ENCODE measurements at places on chromosomes 2 and 18.

- DNase-seq, result no peak
These were observed 170.9 kb upstream of the SESTD1 start for GRCh38 chr2:179435566-179435965.

- DNase-seq, result no peak
These were observed 389.9 kb downstream of the SOX11 start for GRCh38 chr2:6081955-6082624.

- no peak for DNase-seq
These were observed 5.4 kb upstream of the KCNG2 start for GRCh38 chr18:79792096-79792987.

DNA sequence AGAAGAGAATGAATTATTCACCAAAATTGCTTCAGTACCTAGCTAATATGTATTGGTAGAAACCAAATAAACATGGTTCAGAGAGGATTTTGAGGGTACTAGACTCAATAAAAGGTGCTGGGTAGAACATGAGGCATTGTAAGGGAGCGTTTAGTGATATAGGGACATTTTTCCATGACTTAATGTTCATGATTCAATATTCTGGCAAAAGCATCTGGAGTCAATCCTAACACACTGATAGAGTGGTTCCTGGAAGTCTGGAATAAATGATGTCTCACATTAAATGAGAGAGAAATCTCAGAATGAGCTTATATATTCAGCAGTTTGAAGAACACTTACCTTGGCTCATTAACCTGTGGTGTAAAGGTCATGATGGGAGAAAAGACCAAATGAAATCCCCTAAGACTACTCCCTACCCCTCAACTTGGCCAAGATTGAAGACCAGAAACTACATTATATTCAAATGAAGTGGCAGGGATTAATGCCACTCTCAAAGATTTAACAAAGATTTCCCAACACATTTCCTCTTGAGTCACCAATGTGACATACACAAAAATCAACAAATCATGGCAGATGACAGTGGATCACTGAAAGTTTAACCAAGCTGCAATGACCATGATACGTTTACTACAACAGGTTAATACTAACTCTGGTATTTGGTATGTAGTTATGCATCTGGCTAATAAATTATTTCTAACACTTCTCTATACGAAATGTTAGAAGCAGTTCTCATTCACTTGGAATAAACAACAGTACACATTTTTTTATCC lies 309.5 kb downstream of the SATB2 start:
- no peak for DNase-seq

DNA sequence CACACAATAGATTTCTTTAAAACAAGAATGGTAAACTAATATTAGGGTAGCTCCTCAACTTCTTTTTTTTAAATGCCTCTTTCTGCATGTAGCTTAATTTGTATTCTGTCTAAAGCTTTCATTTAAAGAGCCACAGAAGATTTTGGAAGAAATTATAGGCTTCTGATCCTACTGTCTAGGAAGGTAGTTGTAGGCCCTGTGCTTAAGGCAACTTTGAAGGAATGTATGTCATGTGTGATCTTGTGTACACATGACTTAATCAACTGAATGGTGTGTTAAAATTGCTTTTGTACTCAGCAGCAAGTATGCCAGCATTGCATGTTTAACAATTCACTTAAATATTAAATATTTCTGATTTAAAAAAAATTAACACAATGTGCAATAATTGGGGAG lies 51.5 kb upstream of the LYPD6 start:
- no peak for DNase-seq

DNA sequence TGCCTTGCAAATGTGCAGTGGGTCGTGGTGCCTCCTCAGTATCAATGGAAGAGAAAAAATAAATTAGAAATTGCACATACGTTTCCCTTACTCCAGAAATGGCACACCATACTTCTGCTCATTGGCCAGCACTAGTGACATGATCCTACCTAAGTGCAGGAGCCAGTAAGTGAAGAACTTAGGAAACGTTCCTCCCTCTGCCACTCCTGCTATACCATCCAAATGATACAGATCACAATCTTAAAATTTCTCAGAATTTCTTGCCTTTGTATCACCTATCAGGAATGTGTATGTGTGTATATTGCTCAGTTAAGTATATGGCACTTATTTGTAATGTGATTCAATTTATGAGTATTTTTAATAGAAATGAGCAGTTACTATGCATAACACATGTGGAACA lies 237.0 kb upstream of the UBE2E3 start:
- no peak for DNase-seq

- DNase-seq, result no peak
These were observed 41.3 kb downstream of the BCL2L11 start for GRCh38 chr2:111161971-111162370.

DNA sequence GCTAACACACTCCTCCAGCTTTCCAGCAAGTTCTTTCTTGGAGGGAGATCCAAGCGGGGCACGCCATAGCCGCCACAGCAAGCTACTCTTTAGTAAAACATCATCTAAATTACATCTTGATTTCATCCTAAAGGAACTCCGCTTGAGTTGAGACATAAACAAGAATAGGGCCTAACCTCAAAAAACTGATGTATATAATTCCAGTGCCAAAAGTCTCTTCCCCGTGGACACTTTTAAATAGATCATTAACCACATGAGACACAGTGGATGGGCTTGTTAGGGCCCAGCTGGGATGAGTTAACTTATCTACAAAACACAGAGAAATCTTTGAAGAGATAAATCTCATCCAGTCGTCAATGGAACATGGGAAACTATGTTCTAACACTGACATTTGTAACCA lies 20.8 kb upstream of the MLPH start:
- no peak for DNase-seq

DNA sequence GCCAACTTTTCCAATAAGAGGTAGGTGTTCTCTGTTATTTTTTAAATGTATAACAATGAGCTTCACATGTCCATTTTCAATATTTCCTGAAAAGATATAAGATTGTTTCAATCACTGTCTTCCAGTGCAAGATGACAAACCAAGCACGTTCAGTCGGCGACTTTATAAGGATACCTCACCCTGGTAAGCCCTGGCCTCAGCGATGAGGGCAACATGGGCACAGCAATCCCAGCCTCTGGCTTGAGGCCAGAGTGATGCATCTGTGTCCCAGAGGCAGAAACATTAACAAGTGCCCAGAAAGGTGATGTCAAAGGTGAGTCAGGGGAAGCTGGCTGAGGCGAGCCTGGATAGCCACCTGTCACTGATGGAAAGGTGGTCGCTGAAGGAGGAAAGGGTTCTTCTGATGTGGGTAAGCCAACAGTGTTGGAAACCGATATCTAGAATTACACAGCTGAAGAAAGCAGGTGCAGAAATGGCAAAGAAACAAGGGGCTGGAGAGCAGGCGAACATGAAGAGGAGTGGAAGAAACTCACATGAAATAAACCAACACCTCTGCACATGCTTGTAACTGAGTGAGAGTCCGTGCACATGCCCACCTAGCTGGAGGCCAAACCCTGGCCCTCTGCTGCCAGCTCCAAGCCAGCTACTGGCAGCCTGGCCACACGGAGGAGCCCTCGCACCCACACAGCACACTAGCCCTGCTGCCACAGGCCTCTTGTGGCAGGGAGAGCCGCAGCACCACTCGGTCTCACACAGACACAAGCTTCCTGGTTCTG lies 65.5 kb downstream of the FBXO15 start:
- DNase-seq, result peak; percentile 74

GRCh38 chr2:218046238-218046637 lies 22.8 kb upstream of the RUFY4 start:
- DNase-seq, result no peak

- peak; percentile 78 for DNase-seq
These were observed 331.6 kb downstream of the DYSF start for GRCh38 chr2:71784734-71785511.

GRCh38 chr2:237282568-237283128 lies 131.3 kb downstream of the COL6A3 start:
- DNase-seq, result no peak

- DNase-seq, result peak; percentile 74
These were observed 35.1 kb upstream of the ROCK2 start for GRCh38 chr2:11379558-11379957.

GRCh38 chr18:27838225-27838624 lies 338.7 kb downstream of the CDH2 start:
- no peak for DNase-seq

GRCh38 chr2:83817511-83817910 lies 641.6 kb downstream of the SUCLG1 start:
- no peak for DNase-seq

DNA sequence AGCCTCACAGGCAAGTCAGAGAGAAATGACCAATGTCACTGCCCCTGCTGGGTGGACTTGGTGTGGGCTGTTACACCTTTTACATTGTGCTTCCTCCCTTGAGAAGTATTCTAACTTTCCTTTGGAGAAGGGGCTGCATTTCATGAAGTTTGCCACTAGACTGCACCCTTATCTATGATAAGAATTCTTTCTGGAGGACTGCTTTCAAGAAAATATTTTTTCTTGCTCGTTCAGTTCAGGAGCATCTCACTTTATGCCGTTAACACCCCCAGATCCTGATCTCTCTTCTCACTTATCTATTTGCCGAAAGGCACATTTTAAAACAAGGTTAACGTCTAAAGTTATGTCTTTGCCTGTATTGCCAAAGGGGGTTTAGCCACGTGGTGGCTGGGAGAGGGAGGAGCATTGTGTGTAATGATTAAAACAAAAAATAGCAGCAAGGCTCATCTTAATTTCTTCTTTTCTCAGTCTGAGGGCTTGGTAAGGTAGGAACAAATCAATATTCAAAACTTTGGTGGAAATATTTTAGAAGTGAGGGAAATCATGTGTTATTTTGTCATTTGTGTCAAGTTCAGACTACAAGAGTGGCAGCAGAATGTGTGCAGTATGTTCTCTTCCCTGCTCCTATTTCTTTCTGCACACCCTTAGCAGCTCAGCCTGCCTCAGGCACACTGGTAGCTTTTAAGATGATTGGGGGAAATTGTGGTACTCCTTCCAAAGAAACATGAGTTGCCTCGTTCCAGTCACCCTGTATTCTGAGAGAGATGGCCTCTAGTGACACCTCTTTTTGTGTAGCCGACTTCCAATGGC lies 1.6 kb upstream of the IGFBP5 start:
- peak; percentile 36 for DNase-seq

- peak; percentile 41 for DNase-seq
These were observed 13.0 kb downstream of the SIGLEC15 start for GRCh38 chr18:45838302-45839070.

DNA sequence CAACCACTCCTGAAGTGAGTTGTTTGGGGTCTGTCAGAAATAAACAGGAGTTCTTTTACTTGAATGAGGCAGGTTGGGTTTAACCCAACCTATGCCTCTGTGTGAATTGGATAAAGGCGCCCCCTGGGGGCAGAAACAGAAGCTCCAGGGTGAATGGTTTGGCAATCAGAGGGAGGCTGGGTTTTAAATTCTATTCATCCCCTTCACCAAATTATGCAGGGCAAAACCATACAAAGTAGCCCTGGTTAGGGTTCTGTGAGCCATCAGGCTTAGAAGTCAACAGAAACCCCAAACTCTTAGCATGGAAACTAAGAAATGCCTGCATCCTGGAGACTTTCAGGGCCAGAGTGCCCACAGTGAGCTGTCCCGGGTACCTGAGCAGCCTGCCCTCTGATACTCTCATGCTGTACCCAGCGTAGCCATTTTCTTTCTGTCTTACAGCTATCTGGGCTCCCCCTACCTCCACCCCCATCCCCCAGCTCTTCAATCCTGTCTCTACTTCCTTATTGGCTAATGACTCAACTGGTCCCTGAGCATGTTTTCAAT lies 241.5 kb downstream of the ICOS start:
- DNase-seq, result peak; percentile 32

GRCh38 chr2:3198119-3198518 lies 179.5 kb downstream of the EIPR1 start:
- no peak for DNase-seq

GRCh38 chr2:38091760-38092159 lies 15.8 kb upstream of the CYP1B1 start:
- no peak for DNase-seq

DNA sequence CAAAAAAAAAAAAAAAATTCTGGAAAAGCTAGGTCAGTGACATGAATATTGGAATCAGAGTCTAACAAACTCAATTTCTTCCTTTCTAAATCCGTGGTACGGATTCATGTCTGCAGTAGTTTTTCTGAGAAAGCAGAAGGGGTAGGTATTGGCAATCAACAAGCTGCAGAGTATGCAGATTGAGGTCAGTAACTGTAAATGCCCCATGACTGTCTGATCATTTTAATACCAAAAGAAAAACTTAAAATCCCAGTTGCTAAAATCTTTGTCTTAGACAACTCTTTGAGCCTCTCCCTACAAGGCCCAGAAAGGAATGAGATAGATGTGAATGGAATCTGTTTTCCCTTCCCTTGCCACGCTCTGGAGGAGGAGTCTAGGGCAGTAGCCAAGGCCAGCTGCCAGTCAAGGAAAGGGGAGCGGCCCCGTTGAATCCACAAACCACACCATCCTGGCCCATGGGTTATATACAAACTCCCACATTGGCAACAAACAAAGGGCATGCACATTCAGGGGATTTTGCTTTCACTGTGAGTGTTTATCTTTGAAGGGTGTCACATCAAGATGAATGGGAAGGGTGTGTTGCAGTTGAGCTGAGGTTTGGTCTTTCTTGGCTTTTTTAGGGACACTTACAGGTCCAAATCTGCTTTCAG lies 6.1 kb upstream of the CASP8 start:
- DNase-seq, result peak; percentile 80

- DNase-seq, result peak; percentile 63
These were observed 47.1 kb upstream of the SELENOI start for GRCh38 chr2:26298638-26299393.

DNA sequence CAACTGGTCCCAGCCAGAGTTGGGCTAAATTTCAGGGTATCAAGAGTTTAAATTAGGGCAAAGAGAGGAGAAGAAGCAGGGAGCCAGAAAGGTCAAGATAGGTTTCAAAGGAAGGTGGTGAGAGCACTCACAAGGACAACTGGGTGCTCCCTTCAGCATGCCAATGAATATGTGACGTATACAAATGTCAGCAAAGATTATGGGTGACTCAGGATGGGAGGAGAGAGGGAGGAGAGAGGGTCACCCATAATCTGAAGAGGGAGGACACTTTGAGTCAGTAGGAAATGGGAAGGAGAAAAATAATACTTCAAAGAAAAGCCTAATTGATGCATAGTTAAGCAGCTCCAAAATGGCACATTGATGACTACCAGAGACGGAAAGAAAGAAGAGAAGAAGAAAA lies 53.1 kb upstream of the ABCA12 start:
- no peak for DNase-seq

DNA sequence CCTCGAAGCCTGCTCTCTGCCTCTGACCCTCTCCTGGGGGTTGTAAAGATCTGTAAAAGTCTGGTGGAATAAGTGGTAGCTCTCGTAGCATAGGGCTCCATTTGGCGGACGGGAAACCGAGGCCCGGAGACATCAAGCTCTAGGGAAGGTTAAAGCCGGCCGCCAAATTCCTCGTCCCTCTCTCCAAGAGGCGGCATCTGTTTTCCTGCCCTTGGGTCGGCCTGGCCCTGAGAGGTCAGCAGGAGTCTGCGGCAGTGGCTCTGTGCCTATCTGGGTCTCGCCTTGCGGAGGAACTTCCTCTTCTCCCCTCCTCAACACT lies 72.4 kb downstream of the TEX51 start:
- no peak for DNase-seq

DNA sequence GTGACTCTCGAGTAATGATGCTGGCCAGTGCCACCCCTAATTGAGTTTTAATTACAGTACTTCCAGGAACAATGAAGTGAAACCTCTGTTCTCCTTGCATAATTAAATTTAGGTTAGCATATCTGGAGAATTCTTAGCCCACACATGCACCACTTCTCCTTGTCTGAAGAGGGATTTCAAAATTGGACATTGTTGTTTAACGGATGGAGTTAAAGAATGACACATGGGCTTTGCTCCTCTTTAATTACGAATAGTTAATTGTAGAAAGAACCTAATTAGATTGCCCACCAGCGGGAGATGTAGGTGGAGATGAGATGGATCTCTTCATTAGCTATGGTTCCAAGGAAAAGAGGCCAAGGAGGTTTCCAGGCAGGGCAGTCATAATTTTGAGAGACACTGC lies 33.1 kb upstream of the EN1 start:
- no peak for DNase-seq
